Stimulated activated naive B cell treated with anti-CD40 and anti-IgM and Interleukin-4, amounts not matched to agents 10 μg/mL and 1 μg/mL and 100 μg/mL, for 72 hours (primary cell): ENCODE measurements at places on chromosomes 11 and 22.

GRCh38 chr22:31742115-31742514, 7.8 kb downstream of the PRR14L start:
- no peak for DNase-seq

GRCh38 chr11:17513853-17514252, 30.4 kb downstream of the USH1C start:
- no peak for DNase-seq

DNA sequence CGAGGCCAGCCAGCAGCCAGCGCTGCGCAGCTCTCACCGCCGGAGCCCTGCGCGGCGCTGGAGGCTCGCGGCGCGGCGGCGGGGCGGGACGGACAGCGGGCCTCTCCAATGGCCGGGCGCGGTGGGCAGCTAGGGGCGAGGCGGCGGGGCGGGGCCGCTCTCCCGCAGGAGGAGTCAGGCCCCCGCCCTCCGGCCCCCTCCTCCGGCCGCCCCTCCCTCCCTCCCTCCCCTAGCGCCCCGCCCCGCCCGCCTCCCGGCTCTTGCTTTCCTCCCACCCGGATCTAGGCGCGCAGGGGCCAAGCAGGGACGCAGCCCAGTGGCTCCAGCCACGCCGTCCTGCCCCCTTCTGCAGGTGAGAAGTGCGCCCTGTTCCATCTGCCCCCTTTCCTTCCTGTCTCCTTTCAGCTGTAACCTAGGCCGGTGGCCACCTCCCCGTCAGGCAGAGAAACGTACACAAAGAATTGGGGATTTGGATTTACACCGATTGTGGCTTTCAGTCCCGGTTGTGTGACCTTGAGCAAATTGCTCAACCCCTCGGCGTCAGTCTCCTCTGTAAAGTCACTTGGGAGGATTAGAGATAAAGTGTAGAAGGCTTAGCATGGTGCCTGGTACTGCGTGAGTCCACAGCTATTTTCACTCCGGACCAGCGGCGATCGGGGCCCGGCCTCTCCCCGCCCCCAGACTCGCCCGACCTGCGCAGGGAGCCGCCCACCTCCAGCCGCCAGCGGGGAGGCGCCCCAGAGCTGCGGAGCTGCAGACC, at the start of gene FZD4:
TSS of gene FZD4 (minus strand) at position 35 of the 760 bp plus-strand sequence. CDS start 310 bp downstream, outside the sequence.
- DNase-seq = peak; percentile 52

DNA sequence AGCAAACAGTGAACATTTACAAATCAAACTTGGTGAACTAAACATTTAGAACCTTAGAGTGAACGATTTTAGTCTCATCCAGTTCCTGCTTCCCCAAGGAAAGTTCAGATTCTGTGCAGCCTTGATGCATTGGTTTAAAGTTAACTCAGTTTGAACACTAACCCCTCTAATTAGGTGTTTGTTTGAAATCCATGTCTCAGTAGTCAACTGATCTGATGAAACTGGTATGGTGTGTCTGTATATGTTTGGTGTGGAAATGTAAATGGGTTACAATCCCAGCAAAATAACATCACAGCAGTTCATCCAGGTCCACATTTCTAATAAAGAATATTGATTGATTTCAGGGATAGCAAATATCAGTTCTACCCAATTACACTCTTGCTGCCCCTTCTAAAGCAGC, 532.0 kb downstream of the NTM start:
- no peak for DNase-seq

DNA sequence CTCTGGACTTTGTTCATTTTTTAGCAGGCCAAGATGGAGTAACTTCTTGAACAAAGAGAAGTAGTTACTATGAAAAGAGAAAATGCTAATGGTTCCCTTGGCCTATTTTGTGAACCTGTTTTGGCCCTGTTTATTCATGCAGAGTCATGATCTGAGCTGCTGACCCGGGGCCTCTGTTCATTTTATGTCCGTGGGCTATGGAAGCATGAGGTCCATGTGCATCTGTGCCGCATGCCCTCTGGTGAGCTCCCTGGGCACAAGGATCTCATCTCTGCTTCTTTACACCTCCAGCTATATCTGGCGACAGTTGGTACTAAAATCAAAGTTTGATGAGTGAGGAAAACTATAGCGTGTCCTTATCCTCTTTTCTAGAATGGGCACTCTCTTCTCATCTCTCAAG, 1.0 kb downstream of the PIWIL4 start:
- no peak for DNase-seq

- DNase-seq = no peak
Observed at GRCh38 chr22:45413013-45413367, 409 bp downstream of the SMC1B start.
